Stromal cell of bone marrow (primary cell): ENCODE measurements at places on chromosomes 7 and 10.
A peak's percentile ranks its signal among the peaks of the same experiment; 100 is the strongest.

DNA sequence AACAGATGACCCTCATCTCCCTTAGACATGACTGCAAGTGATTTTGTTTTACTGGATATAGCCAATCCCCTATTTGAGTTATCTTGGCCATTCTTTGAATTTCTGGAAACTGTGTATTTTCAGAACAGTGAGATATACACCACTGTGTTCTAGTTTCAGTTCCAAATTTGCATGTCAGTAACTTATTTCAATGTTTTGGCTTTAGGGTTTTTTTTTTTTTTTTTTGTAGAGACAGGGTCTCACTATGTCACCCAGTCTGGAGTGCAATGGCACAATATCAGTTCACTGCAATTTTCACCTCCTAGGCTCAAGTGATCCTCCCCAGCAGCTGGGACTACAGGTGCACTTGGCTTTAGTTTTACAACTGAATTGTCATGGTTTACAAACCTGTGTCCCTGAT, 67.2 kb downstream of the ATAD1 start:
- no peak for DNase-seq

DNA sequence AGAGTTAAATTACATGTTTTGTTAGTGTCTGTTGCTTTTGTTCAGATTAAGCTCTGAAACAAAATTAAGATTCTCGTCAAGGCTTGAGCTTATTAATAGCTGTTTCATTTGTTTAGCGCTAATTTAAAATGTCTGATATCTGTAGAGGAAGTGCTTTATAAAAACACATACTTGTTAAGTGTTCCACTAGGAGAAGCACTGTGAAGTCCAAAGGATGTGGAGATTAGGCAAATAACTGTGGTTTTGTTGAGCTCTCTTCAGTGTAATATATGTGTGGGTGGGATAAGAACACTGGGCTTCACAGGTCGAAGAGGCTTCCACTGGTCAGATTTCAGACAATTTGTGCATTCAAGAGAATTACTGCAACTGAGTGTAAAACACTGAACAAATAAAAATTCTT, 242.0 kb downstream of the AUTS2 start:
- no peak for DNase-seq

GRCh38 chr7:80088705-80089104, 45.9 kb upstream of the GNAI1 start:
- no peak for DNase-seq

DNA sequence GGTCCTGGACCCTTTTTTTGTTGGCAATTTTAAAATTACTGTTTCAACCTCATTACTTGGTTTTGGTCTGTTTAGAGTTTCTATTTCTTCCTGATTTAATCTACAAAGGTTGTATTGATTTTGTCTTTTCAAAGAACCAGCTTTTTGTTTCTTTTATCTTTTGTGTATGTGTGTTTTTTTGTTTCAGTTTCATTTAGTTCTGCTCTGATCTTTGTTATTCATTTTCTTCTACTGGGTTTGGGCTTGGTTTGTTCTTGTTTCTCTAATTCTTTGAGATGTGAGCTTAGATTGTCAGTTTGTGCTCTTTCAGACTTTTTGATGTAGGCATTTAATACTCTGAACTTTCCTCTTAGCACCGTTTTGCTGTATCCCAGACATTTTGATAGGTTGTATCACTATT, 8.5 kb upstream of the MRPS33 start:
- no peak for DNase-seq

GRCh38 chr7:29287366-29287765, 92.8 kb downstream of the CHN2 start:
- DNase-seq, result peak; percentile 69

- DNase-seq, result no peak
These were observed 64.9 kb upstream of the C1QL3 start for GRCh38 chr10:16586358-16587138.

- DNase-seq, result no peak
These were observed 5.6 kb upstream of the CYP3A4 start for GRCh38 chr7:99789441-99790070.

- no peak for DNase-seq
These were observed 41.0 kb downstream of the KIAA1217 start for GRCh38 chr10:24249829-24250415.

- DNase-seq, result no peak
These were observed 448.9 kb upstream of the FOXK1 start for GRCh38 chr7:4233146-4233545.

GRCh38 chr7:54543051-54543488, 895 bp downstream of the VSTM2A start:
- DNase-seq, result no peak

- no peak for DNase-seq
These were observed 21.8 kb downstream of the ARHGAP19 start for GRCh38 chr10:97270523-97271154.
